Cardiac muscle cell (in vitro differentiated cells and primary cell): ENCODE measurements at places on chromosomes 7 and 10. TPM values are rescaled to one million over a fixed set of nuclear protein-coding genes. Genes with fewer than 3 reads are reported as not detected.

GRCh38 chr10:21449288-21449966 is 76.1 kb downstream of the SKIDA1 start:
- DNase-seq = no peak

DNA sequence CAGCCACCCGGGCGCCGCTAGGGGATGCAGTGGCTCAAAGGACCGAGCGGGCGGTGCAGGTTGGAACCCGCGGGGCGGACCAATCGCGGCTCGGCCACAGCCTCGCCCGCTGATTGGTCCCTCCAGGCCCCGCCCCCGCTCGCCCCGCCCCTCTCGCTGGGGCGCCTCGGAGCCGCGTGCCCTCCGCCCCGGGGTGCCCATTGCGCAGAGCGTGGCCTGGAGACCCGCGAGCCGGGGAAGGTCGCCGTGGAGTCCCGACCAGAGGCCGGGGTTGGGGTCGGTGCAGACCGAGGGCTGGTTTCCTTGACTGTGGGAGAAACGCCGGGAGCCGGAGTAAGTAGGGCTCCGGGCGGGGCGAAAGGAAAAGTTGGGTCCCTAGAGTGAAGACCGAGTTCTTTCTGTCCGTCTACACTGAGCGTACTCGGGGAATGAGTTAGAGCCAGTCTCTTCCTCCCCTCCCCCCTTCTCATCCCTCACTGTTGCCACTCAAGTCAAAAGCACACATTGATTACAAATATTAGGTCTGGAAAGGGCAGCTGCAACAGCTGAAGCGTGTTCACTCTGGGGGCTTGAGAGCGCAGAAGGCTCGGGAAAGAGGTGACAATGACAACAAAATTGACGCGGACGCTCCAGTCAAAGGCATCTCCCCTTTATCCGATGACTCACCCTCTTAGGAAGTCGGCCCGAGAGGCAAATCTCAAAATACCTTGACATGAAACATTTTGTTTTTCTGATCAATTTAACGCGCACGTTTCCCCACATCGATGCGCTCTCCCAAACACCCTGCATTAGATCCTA is 843 bp upstream of the GATA3 start:
- peak; percentile 92 for DNase-seq

GRCh38 chr7:24922099-24922773 is 57.7 kb downstream of the OSBPL3 start:
- no peak for DNase-seq

DNA sequence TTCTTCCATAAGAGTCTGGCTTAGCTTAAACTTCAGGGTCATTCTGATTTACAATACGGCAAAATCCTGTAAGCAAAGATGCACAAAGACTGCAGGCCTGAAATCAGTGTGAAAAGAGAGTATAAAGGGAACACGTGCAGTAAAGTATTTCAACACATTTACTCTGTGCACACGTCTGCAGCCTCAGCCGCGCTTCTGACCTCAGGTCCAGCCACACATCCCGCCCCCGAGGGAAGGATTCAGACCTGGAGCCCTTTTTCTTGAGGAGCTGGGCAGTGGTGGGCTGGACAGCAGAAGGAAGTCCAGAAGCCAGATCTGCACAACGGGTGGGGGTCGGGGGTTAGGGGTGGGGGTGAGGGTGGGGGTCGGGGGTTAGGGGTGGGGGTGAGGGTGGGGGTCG is 58.9 kb upstream of the FAM20C start:
- no peak for DNase-seq

DNA sequence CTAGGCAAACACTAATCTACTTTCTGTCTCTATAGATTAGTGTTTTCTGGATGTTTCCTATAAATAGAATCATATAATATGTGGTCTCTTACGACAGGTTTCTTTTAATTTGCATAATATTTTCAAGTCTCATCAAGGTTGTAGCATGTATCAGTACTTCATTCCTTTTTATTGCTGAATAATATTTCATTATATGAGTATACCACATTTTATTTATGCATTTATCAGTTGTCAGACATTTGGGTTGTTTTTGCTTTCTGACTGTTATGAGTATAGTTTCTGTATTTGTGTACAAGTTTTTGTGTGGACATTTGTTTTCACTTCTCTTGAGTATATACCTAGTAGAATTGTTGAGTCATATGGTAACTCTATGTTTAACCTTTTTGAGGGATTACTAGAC is 48.2 kb downstream of the SHOC2 start:
- no peak for DNase-seq

DNA sequence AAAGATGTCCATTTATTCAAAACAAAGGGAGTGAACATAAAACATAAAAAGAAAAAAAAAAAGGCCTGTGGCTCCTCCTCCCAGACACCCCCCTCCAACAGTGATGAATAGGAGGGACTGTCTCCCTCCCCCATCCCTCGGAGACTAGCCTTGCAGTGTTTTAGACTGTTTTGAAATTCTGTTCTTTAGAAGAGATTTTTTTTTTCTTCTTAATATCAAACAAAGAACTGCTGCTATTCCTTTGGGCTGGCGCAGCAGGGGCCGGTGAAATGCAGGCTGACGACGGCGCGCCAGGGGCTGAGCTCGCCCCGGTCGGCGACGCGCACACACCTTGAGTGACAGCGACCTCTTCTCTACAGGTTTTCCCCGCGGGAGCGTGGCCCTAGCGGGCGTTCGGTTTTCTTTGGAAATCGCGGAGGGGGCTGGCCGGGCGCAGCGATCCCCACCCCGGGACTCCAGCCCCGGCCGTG is at the start of gene LANCL2:
LANCL2 (plus strand) TSS at position 133 of the 470 bp plus-strand sequence. CDS start 689 bp downstream, outside the sequence.
- DNase-seq = peak; percentile 71

GRCh38 chr7:36223851-36224250 is 70.8 kb downstream of the EEPD1 start:
- no peak for DNase-seq

GRCh38 chr7:22181663-22182062 is 175.3 kb downstream of the RAPGEF5 start:
- no peak for DNase-seq

DNA sequence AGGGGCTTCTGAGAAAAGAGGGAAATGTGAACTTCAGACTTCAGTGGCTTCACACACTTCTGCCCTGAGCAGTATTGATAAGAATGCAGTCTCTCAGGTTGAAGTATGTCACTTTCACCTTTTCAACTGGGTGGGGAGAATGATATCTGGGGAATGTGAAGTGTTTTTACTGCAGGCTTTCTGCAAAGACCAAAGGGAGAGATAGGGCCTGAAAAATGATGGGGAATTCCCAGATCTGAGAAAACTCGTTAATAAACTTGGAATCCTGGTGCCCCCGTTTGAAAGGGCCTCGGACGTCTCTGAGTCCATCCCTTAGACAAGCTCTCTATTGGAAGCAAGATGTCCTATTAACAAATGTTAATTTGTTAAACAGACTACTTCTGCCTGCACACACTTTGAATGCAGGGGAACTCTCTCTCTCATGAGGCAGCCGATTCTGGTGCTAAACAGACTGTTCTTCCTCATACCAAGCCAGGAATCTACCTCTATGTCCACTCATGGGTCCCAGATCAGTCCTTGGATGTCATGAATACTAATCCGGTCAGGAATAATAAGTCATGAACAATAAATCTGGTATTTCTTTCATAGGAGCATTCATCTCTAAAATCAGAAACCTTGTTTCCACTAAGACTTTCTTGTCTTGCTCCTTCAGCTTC is 193.6 kb downstream of the JCAD start:
- peak; percentile 74 for DNase-seq

DNA sequence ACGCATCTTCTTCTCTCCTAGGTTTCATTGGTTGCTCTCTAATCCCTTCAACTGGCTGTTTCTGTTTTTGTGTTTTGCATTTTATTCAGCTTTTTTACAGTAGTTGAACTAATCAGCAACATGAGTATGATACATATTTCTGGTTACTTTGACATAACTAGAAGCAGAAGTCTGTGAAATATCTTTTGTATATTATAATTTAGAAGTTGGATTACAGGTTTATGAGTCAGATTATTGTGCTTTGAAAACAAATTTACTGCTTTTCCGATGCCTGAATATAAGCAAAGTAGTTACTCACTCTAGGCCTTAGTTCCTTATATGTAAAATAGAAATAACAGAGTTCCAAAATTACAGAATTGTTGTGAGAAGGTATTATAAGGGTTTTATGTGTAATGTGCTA is 96.2 kb upstream of the MEOX2 start:
- DNase-seq = no peak

GRCh38 chr7:16268821-16269768 is 152.2 kb downstream of the CRPPA start:
- peak; percentile 9 for DNase-seq

GRCh38 chr10:119933179-119933578 is 40.6 kb downstream of the SEC23IP start:
- peak; percentile 67 for DNase-seq

DNA sequence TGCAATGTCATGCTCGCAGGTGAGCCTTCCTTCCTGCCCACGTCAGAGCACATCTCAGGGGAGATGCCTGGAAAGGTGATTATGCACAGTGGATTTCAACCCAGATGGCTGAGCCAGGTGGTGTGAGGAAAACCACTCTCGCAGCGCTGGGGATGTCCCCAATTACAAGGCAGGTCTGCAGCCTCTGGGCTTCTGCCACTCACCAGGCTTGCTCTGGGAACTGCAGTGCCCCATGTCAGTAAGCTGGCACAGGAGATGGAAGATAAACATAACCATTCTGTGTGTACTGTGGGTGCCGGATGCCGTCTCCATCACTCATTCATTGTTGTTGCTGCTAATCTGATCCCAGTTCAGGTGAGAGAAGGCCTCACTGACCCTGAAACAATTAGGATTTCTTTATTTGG is 222.9 kb upstream of the PITRM1 start:
- no peak for DNase-seq

GRCh38 chr10:117188371-117188770 is 8.9 kb upstream of the KCNK18 start:
- no peak for DNase-seq

DNA sequence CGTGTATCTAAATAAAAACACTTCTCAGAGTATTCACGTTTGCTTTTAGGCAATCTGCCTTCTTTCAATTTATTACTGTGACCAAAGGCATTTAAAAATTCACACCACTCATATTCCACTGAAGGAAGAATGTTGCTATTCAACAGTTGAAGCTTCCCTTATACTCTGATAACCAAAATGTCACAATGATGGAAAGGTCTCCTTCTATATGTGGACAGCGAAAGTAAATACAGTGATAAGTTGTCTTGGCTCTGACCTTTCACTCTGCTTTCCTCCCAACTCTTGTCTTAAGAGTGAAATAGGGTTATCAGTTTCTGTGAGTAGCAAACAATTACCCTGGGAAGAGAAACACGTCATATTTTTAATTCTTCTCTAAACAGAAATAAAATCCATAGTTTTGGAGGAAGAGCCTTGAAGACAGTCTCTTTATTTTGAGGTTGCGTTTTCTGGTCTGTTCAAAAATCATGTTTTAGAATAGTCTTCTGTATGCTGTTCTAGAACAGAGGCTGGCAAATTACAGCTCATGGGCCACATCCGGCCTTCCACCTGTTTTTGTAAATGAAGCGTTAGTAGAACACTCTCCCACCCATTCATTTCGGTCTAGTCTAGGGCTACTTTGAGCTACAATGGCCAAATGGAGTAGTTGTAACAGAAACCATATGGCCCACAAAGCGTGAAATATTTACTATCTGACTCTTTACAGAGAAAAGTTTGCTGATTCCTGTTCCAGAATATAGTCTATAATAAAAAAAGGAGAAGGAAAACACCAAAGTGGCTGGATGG is 41.3 kb downstream of the ETV1 start:
- DNase-seq = no peak

- no peak for DNase-seq
Observed at GRCh38 chr7:493661-494251, 25.9 kb downstream of the PDGFA start.

- peak; percentile 9 for DNase-seq
Observed at GRCh38 chr10:104642658-104643302, 1.7 kb downstream of the SORCS3 start.

DNA sequence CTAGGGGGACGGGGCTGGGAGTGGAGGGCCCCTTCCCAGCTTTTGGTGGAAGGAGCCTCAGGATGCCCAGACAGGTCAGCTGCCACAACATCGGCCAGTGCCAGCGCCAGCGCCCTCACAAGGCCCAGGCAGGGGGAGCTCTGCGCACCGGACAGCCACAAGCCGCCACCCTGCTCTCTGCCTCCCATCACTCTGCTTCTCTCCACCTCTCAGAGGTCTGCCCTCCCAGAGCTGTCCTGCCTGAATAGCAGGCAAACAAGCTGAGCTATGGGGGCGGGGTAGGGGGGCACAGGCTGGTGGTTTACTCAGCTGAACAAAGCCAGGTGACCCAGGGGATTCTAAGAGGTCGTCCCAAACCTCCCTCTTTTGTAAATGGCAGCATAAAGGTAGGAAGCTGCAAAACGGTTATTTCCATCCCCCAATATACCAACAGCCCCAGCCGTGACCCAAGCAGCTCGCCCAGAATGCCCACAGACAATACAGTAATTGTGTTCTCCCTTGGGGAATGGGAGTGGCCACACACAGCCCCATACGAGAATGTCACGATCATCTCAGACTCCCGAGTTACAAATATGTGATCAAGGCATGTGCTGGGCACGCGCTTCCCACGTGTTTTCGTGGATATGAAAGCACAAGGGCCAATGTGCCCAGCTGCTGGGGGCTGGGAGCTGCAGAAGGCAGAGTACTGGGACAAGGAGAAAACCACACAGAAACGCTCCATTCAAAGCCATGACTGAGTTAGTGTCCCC is 19.7 kb downstream of the FAM53B start:
- no peak for DNase-seq

ZSCAN25 gene
- total RNA-seq = 14.0 and 22.8 TPM in 2 replicates

EBF3 gene
- total RNA-seq = 2.2 and 2.8 TPM in 2 replicates

ARHGEF5 gene
- 0.95 and 1.3 TPM in 2 replicates for total RNA-seq

OLAH gene
- total RNA-seq = not detected in 2 replicates

OR13A1 gene
- total RNA-seq = 0.15 TPM in 1 of 2 replicates, not detected in the other

GJD4 gene
- total RNA-seq = 0.24 TPM in 1 of 2 replicates, not detected in the other

NXPH1 gene
- total RNA-seq = 0.95 and 2.2 TPM in 2 replicates

ZNF487 gene
- 8.8 and 9.0 TPM in 2 replicates for total RNA-seq

ADARB2 gene
- total RNA-seq = 2.4 and 3.1 TPM in 2 replicates

NPY4R2 gene
- total RNA-seq = 0.14 and 0.21 TPM in 2 replicates

TNS3 gene
- total RNA-seq = 5.7 and 8.0 TPM in 2 replicates

RGR gene
- total RNA-seq = not detected in 2 replicates

ZCWPW1 gene
- total RNA-seq = 7.9 and 8.1 TPM in 2 replicates

PPP3CB gene
- total RNA-seq = 22.6 and 45.2 TPM in 2 replicates

SPDYE2 gene
- not detected in 2 replicates for total RNA-seq

SEC23IP gene
- 22.9 and 42.1 TPM in 2 replicates for total RNA-seq

TUBB8 gene
- 0.36 TPM in 1 of 2 replicates, not detected in the other for total RNA-seq

GARIN1A gene
- 0.35 and 0.45 TPM in 2 replicates for total RNA-seq

GIMAP7 gene
- total RNA-seq = not detected in 2 replicates

CELF2 gene
- total RNA-seq = 51.3 and 82.7 TPM in 2 replicates

FAM25A gene
- total RNA-seq = not detected in 2 replicates

HPS6 gene
- 35.2 and 44.4 TPM in 2 replicates for total RNA-seq
